Stimulated activated CD8-positive, alpha-beta memory T cell treated with anti-CD3 and anti-CD28 coated beads, Interleukin-4, amount 100 ng/mL, for 24 hours (primary cell): ENCODE measurements at places on chromosomes 7 and 10.

DNA sequence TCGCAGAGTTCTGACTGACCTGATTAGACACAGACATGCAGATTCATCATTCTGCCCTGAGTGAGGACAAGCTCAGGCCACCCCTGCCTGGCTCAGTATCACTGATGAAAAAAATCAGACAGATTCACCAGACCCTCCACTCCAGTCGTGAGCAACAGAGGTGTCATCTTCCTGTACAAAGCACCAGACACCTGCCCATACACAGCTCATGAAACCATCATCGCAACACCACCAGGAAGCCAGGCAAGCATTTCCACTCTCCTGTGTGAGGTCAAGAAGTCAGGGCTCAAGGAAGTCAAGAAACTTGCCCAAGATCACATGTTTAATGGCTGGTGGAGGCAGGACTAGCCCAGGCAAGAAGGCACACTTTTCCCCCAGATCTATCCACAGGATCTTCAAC is 163.0 kb downstream of the CALN1 start:
- no peak for DNase-seq

DNA sequence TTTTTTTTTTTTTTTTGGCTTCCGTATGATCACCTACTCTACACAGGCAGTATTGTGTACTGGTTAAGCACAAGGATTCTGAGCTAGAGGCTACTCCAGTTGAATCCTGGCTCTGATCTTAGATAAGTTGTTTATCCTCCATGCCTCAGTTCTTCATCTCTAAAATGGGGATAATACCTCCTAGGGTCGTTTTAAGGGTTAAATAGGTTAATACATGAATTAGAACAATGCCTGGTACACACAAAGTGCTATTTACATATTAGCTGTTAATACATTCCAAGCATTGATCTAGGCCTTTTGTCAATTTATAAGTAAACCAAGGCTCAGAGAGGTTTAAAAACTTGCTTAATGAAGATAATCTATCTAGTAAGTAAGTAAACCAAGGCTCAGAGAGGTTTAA is 59.0 kb downstream of the ST7 start:
- DNase-seq, result no peak

GRCh38 chr7:2821161-2821841 is 22.8 kb downstream of the GNA12 start:
- no peak for DNase-seq

DNA sequence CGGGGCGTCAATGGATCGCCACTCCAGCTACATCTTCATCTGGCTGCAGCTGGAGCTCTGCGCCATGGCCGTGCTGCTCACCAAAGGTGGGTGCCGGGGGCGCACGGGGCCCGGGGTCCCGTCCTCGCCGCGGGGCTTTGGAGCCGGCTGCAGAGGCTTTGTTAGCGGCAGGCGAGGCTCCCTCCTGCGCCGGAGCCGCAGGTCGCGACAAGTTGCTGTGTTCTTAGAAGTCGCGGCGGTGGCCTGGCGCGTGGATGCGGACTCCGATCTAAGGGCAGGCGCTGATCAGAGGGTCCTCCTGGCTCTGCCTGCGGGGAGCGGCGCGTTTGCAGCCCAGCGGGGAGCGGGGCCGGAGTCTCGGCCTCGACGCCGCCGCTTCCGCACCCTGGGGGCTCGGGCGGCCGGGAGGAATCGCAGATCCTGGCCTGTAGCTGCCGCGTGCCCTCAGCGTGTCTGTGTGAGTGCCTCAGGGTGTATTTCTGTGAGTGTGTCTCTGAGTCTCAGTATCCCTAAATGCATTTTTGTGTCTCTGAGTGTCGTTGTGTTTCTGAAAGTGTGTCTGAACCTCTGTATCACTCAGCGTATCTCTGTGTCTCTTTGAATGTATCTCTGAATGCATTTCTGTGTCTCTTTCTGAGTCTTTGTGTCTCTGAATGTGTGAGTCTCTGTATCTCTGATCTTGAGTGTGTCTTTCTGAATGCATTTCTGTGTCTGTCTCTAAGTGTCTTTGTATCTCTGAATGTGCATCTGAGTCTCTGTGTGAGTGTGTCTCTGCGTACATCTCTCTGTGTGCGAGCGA is 766 bp downstream of the BAMBI start:
- DNase-seq, result no peak

- DNase-seq, result no peak
These were observed 11.7 kb downstream of the ADIRF start for GRCh38 chr10:86979977-86980448.
